ENCODE measurements at places on chromosomes 2 and 18.

GRCh38 chr18:60929966-60930365 is 403.3 kb upstream of the CDH20 start:
- DNase-seq, result no peak

- peak; percentile 80 for DNase-seq
These were observed 30.8 kb downstream of the C18orf54 start for GRCh38 chr18:54388203-54389142.

DNA sequence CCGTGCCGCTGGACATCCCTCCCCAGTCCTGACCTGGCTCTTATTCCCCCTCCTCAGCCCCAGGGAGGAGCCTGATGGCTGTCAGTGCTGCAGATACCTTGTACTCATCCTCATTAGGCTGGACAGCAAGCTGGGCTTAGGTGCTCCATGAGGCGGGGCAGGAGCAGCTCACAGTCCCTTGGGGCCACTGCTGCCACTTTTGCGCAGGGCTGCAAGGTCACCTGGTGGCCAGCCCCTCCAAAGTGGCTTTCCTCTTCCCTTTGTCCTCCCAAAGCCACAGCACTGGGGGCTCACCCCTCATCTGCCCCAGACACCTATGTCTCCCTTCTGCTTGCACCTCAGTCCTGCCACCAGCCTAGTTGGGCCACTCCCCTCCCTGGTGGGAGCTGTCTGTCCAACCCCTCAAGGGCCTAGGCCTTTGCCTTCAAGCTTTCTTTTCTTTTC is 60.8 kb downstream of the FAM168B start:
- DNase-seq, result no peak

DNA sequence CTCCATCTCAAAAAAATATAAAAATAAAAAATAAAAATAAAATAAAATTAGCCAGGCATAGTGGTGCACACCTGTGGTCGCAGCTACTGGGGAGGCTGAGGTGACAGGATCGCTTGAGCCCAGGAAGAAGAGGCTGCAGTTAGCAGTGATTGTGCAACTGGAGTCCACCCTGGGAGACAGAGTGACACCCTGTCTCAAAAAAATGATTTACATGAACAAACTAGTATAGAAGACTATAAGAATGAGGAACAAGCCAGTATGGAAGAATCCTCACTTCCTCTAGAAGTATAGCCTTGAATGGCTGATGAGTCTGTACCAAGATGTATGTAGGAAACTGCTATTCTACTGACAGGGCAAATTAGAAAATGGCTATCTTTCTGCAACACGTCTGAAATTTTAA is 10.9 kb downstream of the YES1 start:
- DNase-seq, result no peak

- DNase-seq, result no peak
These were observed 33.2 kb upstream of the SLC40A1 start for GRCh38 chr2:189613650-189614420.

GRCh38 chr2:96918754-96919550 is 49.1 kb upstream of the SEMA4C start:
- DNase-seq, result no peak

GRCh38 chr18:67400502-67401117 is 115.9 kb downstream of the DSEL start:
- DNase-seq, result no peak

- DNase-seq, result no peak
These were observed 107.0 kb downstream of the MGAT5 start for GRCh38 chr2:134360745-134361487.

DNA sequence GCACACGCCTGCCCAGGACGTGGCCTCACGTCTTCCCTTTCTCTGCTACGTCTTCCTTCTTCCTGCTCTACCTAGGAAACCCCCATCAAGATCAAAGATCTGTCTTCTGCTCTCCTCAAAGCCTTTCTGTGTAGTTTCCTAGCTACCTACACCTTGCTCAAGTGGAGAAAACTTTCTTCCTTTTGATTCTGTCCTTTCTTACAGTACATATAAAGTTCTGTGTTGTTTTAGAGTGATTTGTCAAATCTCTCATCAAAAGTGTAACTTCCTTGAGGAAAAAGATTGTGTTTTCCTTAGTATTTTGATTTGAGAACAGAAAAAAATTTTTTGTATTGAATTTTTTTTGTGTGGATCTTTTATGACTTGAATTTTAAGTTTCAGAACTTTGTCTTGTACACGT is 17.8 kb downstream of the SETBP1 start:
- DNase-seq, result no peak

DNA sequence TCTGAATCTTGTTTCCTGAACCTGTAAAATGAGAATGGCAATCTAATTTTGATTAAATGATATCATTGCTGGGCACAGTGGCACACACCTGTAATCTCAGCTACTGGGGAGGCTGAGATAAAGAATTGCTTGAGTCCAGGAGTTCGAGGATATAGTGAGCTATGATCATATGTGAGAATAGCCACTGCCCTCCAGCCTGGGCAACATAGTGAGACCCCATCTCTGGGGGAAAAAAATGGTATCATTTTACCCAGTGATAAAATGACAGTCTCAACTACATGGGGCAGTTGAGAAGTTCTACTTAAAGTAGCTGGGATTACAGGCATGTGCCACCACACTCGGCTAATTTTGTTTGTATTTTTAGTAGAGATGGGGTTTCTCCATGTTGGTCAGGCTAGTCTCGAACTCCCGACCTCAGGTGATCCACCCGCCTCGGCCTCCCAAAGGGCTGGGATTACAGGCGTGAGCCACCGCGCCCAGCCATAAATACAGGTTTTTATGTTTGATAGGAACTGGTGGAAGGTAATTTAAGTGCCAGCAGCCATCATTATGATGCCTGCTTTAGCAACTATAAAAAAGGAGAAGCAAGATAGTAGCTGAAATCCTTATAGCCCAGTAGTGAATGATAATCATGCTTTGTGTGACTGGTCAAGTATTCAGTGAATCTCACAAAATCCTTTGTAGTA is 17.0 kb downstream of the BZW1 start:
- DNase-seq, result no peak

DNA sequence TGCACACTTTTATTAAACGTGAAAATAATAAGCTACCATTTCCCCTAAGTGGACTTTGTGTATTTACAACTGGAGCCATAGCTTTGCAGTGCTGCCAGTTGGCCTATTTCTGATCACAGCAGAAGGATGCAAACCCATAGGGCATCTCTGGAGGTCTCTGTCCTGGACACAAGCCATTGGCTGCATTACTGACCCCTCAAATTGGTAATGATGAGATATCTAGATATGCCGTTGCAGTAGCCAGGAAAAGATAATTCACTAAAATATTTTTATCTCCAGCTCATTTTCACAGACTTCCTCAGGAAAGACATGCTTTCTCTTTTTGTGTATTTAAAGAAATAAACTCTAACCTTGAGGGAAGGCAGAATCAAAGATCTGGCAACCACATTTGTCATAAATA is 182.5 kb downstream of the TDRD15 start:
- no peak for DNase-seq

DNA sequence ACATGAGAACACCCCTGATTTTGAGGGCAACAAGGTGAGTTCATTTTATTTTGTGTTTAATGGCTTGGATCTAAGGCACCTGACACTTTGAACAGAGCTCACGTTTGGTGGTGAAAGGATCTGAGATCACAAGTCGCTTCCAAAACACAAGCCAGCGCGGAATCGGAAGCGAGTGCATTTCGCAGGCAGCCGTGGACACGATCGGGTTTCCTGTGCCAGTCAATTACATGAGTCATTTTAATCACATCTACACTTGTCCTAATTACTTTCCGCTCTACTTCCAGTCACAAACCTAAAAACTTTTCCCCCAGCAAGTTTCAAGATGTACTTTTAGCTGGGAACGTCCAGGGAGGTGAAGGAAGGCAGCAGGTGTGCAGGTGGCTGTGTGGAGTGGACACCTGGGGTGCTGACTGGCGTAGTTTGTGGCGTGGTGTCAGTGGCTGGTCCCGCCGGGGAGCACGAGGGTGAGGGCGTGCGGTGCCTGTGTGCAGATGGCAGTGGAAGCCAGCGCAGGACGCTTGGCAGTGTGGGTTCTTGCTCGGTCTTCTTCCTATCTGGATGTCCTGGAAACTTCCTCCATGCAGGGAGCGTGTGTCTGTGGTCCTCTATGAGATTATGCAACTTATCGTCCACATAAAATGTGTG is 75.6 kb downstream of the DCDC2C start:
- DNase-seq, result no peak

- DNase-seq, result no peak
These were observed 48.4 kb downstream of the CNGA3 start for GRCh38 chr2:98394595-98395153.

DNA sequence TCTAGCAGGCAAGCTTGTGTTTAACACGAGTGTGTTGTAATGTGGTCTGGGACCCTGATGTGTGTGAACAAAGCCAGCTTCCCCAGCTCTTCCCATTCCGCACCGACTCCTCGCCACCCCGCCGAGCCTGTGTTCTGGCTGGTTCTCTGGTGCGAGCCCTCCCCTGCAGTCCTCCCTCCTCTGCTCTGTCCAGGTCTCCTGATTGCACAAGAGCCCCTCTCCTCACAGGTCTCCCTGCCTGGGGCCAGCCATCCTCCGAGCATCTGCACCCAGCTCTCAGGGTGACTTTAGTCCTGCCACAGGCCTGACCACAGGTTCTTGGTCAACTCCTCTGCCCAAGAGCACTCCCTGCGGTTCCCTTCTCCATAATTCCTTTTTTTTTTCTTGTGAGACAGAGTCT is 13.2 kb downstream of the SLC66A3 start:
- no peak for DNase-seq

- DNase-seq, result no peak
These were observed 10.5 kb downstream of the SCYGR4 start for GRCh38 chr2:227627769-227628168.

GRCh38 chr2:133458280-133458679 is 110.0 kb downstream of the NCKAP5 start:
- DNase-seq, result no peak

DNA sequence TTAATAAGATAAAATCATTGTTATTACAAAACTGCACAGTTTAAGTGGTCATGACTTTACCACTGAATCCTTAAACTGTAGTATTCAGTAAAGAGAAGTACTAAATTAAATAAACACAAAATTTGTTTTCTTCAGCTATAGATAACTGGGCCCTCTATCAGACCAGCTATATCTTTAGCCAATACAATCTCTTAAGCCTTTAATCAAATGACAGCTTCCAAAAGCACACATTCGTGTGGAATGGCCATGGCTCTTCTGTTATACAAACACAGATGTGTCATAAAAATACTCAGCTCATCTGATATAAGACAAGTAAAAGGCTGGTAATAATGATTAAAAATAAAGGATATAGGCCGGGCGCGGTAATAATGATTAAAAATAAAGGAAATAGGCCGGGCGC is 57.6 kb upstream of the CDKL4 start:
- no peak for DNase-seq

GRCh38 chr18:74326231-74326630 is 10.6 kb downstream of the C18orf63 start:
- DNase-seq, result no peak

- DNase-seq, result no peak
These were observed 995.1 kb upstream of the DDX18 start for GRCh38 chr2:116819355-116819754.

DNA sequence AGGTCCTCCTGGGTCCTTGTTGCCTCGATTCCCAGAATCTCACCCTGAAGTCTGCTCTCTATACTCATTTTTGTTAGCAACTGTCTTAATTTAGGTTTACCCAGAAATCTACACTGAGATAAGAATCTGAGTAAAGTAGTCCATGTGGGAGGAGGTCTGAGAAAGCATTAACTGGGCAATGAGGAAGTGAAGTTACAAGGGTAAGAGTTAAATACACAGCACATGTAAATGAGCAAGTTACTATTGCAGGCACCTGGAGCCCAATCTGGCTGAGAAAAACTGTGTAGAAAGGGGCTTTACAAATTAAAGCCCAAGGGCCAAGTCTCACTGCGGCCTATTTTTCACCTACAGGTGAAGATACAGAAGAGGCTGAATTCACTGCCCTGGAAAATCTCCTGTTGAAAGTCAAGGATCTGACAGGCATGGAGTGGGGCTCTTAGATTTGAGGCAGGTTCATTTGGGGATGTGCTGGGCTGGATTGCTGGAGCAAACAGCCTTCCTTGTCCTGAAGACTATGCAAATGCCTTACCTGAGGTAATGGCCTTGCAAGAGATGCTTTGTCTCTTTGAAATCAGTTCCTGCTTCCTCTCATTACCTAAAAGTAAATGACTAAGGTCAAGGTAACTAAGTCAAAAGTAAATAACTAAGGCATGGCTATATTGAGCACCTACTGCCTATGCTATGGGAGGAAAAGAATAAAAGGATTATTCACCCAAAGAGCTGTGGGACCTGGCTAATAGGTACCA is 84.4 kb upstream of the DYNAP start:
- DNase-seq, result no peak

- no peak for DNase-seq
These were observed 52.0 kb downstream of the STAT1 start for GRCh38 chr2:190961918-190962487.

DNA sequence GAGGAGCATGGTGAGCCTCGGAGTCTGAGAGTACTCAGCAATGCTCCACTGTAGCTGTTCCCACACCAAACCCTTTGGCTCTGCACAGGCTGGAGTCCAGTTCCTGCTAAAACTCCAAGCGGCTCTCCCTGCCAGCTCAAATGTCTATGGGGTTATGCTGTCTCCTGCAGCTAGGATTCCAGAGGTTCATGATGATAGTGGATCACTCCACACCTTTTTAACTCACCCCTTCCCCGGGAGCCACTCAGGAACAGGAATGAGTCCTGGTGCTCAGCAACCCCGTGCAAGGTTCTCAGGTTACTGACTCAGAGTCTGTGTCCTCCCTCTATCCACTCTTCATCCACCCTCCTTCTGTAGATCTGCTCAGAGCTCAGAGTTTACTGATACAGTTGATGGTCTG is 410.0 kb downstream of the CDH19 start:
- no peak for DNase-seq

- no peak for DNase-seq
These were observed 223.7 kb downstream of the ANKRD30B start for GRCh38 chr18:14971461-14972185.

DNA sequence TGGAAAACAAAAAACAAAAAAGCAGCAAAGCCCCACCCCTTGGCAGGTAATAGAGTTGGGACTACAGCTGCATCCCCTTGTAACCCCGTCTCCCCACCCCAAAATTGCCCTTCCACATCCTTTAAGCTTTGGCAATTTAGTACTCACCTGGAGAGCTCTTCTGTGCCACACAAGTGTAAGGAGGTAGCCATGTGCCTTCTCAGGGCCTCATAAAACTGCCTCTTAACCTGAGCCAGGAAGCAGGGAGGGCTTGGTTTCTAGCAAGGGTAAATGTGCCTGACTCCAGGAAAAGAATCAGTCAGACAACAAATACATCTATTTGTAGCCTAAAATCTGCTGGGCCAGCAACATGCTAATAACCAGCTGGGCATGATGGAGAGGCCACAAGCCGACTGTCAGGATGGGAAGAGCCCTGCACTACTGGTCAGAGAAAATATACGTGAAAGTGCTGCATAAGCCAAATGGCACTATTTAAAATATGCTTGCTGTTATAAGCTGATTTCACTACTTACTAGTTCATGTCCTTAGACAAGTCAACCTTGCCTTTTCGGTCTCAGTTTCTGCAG is 46.3 kb downstream of the NOP58 start:
- DNase-seq, result no peak

- DNase-seq, result no peak
These were observed 65.9 kb downstream of the CDH20 start for GRCh38 chr18:61398961-61399705.

- DNase-seq, result no peak
These were observed 138.2 kb downstream of the UBR3 start for GRCh38 chr2:169965495-169965894.

GRCh38 chr2:15177103-15177502 is 384.0 kb downstream of the NBAS start:
- DNase-seq, result no peak
